Kidney tubule cell (primary cell): ENCODE measurements at places on chromosomes 4 and X.

- peak; percentile 90 for DNase-seq
These were observed 32.1 kb upstream of the GK start for GRCh38 chrX:30620980-30621618.

DNA sequence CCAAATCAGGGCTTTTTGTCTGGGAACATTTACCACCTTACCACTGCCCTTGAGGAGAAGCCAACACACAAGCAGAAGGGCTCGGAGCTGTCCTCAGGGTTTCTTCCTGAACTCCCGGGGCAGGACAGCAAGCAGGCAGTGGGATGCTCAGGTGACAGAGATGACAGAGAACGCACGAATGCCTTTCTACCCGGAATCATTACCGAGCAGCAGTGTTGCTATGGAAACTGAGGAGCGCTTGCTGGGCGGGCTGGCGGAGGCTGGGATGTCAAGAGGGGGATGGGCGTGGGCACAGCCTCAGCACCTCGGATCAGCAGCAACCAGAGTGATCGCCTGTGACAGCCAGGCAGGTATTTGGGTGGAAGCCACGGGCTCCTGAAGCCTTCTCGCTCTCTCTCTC is 17.8 kb downstream of the SSR4 start:
- DNase-seq = no peak

DNA sequence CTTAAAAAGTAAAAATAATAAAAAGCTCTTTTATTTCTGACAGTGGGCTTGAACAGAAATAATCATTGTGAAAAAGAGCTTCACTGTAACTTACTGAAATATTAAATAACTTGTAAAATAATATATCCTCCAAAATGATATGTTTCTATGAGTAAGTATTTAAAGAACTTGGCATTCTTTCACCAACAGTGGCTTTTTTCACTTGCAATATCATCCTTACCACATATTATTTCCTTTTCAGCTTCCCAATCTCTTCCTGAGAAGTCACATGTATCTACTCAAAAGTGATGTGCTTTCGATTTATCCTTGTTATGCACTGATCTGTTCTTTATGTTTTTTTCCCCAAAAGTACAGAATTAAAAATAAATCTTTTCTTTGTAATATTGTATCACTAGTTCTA is 2.2 kb upstream of the PCDH18 start:
- DNase-seq = no peak

DNA sequence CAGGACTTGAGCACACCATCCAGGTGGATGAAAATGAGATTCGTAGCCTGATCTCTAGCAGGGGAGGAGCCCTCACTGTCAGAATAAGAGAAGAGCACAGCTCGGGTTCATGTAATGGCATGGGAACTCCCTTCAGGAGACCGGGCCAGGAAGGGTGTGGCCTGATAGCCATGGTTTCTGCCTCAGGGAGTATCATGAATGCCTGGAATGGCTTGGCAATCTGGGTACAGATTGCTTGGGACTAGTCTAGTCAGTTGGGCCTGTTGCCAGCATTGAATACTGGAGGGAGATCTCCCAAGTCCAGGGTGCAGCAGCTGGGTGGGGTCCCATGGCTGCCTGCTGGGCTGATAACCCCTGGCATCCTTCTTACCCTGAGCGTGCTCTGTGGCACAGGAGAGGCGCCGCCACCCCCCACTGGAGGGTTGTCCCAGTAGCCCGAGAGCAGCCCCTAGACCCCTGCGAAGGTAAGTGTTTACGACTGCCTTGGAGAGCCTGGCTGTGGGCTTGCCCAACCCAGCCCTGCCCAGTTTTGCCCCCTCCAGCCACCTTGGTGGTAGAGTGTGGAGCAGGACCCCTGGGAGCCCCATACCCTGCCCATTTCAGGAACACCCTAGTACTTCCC is 298.8 kb downstream of the TEX13A start:
- no peak for DNase-seq

DNA sequence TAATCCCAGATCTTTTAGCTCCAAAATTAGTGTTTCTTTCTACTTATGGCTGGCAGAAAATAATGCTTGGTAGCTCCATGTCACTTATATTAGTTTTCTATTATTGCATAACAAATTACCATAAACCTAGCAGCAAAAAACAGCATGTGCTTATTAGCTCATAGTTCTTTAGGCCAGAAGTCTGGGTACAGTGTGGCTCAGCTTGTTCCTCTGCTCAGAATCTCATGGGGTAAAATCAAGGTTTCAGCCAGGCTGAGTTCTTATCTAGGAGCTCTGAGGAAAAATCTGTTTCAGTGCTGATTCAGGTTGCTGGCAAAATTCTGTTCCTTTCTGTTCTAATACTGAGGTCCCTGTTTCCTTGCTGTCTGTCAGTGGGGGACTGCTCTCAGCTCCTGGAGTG is 101.1 kb downstream of the CT47B1 start:
- DNase-seq = no peak

GRCh38 chr4:38150766-38151165 is 190.6 kb downstream of the PTTG2 start:
- no peak for DNase-seq

- DNase-seq = peak; percentile 51
These were observed 79.1 kb downstream of the ELOVL6 start for GRCh38 chr4:110119337-110119736.

GRCh38 chr4:80029364-80029763 is 43.7 kb downstream of the ANTXR2 start:
- DNase-seq = no peak

- no peak for DNase-seq
These were observed 303.5 kb upstream of the GALNT7 start for GRCh38 chr4:172865103-172865502.

DNA sequence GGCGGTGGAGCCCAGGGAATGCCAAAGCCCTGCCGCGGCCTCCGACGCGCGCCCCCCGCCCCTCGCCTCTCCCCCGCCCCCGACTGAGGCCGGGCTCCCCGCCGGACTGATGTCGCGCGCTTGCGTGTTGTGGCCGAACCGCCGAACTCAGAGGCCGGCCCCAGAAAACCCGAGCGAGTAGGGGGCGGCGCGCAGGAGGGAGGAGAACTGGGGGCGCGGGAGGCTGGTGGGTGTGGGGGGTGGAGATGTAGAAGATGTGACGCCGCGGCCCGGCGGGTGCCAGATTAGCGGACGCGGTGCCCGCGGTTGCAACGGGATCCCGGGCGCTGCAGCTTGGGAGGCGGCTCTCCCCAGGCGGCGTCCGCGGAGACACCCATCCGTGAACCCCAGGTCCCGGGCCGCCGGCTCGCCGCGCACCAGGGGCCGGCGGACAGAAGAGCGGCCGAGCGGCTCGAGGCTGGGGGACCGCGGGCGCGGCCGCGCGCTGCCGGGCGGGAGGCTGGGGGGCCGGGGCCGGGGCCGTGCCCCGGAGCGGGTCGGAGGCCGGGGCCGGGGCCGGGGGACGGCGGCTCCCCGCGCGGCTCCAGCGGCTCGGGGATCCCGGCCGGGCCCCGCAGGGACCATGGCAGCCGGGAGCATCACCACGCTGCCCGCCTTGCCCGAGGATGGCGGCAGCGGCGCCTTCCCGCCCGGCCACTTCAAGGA is at the start of gene FGF2:
TSS of gene FGF2 (plus strand) at position 279 of the 705 bp plus-strand sequence. CDS start at position 623, 344 bp downstream.
- peak; percentile 50 for DNase-seq

DNA sequence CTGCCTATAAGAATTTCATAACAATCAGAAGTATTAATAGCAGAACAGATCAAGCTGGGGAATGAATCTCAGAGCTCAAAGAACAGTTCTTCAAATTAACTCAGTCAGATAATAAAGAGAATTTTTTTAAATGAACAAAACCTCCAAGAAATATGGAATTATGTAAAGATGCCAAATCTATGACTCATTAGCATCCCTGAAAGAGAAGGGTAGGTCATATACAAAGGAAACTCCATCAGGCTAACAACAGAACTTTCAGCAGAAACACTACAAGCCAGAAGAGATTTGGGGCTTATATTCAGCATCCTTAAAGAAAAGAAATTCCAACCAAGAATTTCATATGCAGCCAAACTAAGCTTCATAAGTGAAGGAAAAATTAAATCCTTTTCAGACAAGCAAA is 28.6 kb downstream of the CBR4 start:
- DNase-seq = no peak

DNA sequence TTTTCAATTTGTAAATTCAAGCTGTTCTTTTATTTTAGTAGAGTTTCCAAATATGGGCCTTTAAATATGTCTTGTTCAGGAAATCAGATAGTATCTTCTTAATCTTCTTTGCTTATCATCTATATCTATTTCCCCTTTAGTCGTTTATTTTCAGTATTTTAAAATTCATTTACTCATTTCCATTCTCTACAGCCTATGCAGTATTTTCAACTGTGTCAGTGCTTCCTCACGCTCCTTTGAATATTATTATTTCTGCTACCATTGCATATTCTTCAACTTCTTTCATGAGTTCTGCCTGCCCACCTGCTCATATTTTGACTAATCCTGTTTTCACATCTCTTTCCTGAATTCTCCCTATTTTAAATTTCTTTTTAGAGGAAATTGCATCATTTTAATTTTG is 185.4 kb downstream of the DKK2 start:
- DNase-seq = no peak

DNA sequence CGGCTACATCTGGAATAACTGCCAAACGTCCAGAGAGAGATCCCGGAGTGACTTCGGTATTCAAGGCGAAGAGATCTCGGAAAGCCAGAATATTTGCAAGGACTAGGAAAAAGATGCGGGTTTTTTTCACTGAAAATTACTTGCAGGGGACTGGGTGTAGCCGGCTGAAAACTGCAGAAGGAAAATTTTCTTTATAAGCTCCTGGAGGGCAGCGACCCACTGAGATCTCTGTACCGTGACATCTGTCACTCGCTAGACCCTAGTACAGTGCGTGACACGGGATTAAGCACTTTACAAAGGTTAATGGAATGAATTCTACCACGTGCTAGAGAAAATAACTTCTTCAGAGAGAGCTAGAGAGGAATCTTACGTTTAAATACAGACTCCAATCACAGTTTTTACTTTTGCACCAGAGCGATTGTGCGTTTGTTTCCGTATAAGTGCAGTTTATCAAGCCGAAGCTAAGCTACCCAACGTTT is 1.1 kb upstream of the LCORL start:
- DNase-seq = no peak
